Pericardium fibroblast (primary cell): ENCODE measurements at places on chromosomes 2 and 18. TPM values are rescaled to one million over a fixed set of nuclear protein-coding genes. Genes with fewer than 3 reads are reported as not detected.

Gene KLHL30
- 0.12 and 1.3 TPM in 2 replicates for total RNA-seq

Gene RNF144A
- 2.2 and 20.3 TPM in 2 replicates for total RNA-seq

Gene MC5R
- total RNA-seq = not detected in 2 replicates

Gene CCDC148
- total RNA-seq = 0.09 and 0.23 TPM in 2 replicates

Gene CAMKMT
- total RNA-seq = 4.9 and 5.7 TPM in 2 replicates

Gene UGT1A8
- not detected in 2 replicates for total RNA-seq

Gene NAT8
- total RNA-seq = not detected in 2 replicates

Gene ALK
- not detected in 2 replicates for total RNA-seq

Gene ZEB2
- 31.3 and 37.8 TPM in 2 replicates for total RNA-seq

Gene ERFE
- total RNA-seq = 1.1 and 11.2 TPM in 2 replicates

Gene OST4
- total RNA-seq = 432 and 658 TPM in 2 replicates

Gene LPIN2
- total RNA-seq = 15.7 and 28.6 TPM in 2 replicates

Gene LYG1
- 1.3 TPM in 1 of 2 replicates, not detected in the other for total RNA-seq

Gene IGFBP5
- total RNA-seq = 25.2 and 97.9 TPM in 2 replicates

Gene SLC19A3
- total RNA-seq = 0.85 and 1.8 TPM in 2 replicates

Gene CTDP1
- 14.9 and 17.0 TPM in 2 replicates for total RNA-seq

Gene TMEM163
- under 0.01 TPM in 1 of 2 replicates, not detected in the other for total RNA-seq

Gene HJURP
- 1.8 and 4.9 TPM in 2 replicates for total RNA-seq

Gene LOXHD1
- total RNA-seq = not detected in 2 replicates

Gene DIS3L2
- total RNA-seq = 9.4 and 14.9 TPM in 2 replicates

Gene RIT2
- total RNA-seq = not detected in 2 replicates

Gene ALPI
- not detected in 2 replicates for total RNA-seq

Gene KATNAL2
- 2.2 and 10.8 TPM in 2 replicates for total RNA-seq

Gene HS6ST1
- 62.5 and 82.7 TPM in 2 replicates for total RNA-seq

Gene FSIP2
- total RNA-seq = under 0.01 TPM in 1 of 2 replicates, not detected in the other

Gene POTEF
- total RNA-seq = not detected in 2 replicates

Gene DSG4
- not detected in 2 replicates for total RNA-seq

Gene PRKAG3
- not detected in 2 replicates for total RNA-seq

Gene SNTG2
- total RNA-seq = not detected in 2 replicates

Gene ABCG8
- total RNA-seq = not detected in 2 replicates

Gene ZNF396
- 1.0 and 1.4 TPM in 2 replicates for total RNA-seq

Gene LYPD6B
- 0.47 TPM in 1 of 2 replicates, not detected in the other for total RNA-seq

Gene EMX1
- total RNA-seq = not detected in 2 replicates

Gene IL1F10
- total RNA-seq = not detected in 2 replicates

Gene ATL2
- total RNA-seq = 21.4 and 24.9 TPM in 2 replicates

Gene ANO7
- total RNA-seq = 0.51 and 0.70 TPM in 2 replicates

Gene BIN1
- total RNA-seq = 97.1 and 119 TPM in 2 replicates

Gene CGREF1
- 9.0 and 10.2 TPM in 2 replicates for total RNA-seq

Gene ADAM23
- total RNA-seq = 1.1 and 1.5 TPM in 2 replicates

Gene CYTIP
- total RNA-seq = not detected in 2 replicates

Gene PASK
- 1.5 and 3.2 TPM in 2 replicates for total RNA-seq

Gene GAREM2
- 2.8 and 4.7 TPM in 2 replicates for total RNA-seq

Gene MATN3
- 2.1 and 2.9 TPM in 2 replicates for total RNA-seq

Gene TMEM198
- 1.9 and 10.2 TPM in 2 replicates for total RNA-seq

Gene CNTNAP5
- total RNA-seq = under 0.01 TPM in 1 of 2 replicates, not detected in the other

Gene RAB6C
- not detected in 2 replicates for total RNA-seq

Gene G6PC2
- not detected in 2 replicates for total RNA-seq

Gene KCNG3
- total RNA-seq = not detected in 2 replicates

Gene GPAT2
- 1.3 and 3.7 TPM in 2 replicates for total RNA-seq

Gene AGAP1
- 11.7 and 16.3 TPM in 2 replicates for total RNA-seq

Gene POTEE
- not detected in 2 replicates for total RNA-seq

Gene LYG2
- not detected in 2 replicates for total RNA-seq

Gene HOXD1
- total RNA-seq = not detected in 2 replicates

Gene RAB6D
- not detected in 2 replicates for total RNA-seq

Gene KCNF1
- not detected in 2 replicates for total RNA-seq

Gene CRYBA2
- not detected in 2 replicates for total RNA-seq

Gene WDSUB1
- 4.7 and 5.7 TPM in 2 replicates for total RNA-seq

Gene UPP2
- total RNA-seq = not detected in 2 replicates
